GM13976 (cell line): ENCODE measurements at places on chromosomes 13 and 19.

DNA sequence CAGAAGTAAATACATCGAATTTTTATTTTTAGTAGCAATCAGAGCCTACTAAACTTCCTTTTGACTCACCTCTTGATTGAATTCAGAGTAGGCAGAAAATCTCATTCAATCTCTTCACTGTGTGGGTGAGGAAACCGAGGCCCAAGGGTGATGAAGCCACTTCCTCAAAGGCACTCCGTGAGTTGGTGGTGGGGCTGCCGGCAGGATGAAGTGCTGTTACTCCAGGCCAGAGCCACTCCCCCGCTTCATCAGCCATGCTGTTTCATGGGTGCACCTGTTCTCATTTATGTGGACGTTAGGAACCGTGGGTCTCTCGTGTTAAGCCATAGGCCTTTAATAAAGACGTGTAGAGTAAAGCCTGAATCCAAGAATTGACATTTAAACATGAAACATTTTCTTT, 13.2 kb downstream of the ING1 start:
- DNase-seq = peak; percentile 47

DNA sequence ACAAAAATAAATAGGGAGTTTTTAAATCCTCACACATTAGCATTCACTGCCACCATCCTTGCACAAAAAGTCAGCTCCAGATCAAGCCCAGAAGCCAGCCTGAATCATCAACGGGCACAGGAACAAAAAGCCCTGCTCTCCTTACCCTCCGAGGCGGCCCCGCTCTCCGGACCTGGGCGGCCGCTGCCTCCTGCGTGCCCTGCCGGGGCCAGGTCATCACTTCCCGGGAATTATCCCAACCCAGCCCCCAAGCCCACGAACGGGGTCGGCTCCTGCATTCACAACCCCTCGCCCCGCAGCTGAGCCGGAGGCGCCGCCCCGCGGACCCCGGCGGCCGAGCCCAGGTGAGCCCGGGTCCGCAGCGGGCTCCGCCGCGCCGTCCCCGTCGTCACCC, 754 bp downstream of the DNAJB1 start:
- DNase-seq = no peak

DNA sequence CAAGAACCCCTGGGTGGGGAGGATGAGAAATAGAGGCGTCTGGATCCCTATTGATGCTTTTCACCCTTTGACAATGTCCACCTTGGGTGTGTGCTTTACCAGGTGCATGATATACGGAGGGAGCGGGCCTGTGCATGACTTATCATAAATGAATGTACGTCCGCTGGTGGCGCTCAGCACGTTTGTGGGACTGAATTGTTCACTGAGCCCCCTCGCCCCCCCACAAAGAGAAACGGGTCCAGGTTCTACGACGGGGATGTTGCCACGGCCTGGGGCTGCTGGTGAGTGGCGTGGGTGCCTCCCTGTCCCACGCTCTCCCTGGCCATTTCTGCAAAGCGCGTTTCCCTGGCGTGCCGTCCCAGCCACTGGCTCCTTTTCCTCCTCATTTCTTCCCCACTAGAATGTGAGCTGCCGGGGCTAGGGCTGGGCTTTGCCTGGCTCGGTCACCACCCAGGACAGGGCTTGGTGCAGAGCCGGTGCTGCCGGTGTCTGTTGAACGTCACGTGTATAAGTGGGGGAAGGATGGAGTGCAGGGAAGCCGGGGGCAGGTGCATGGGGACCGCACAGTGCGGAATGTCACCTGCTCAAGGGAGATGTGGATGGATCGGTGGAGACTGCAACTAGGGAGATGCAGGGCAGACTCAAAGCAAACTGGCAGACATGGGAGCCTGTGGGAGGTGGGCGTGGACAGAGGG, 21.6 kb downstream of the LRRC4B start:
- no peak for DNase-seq

DNA sequence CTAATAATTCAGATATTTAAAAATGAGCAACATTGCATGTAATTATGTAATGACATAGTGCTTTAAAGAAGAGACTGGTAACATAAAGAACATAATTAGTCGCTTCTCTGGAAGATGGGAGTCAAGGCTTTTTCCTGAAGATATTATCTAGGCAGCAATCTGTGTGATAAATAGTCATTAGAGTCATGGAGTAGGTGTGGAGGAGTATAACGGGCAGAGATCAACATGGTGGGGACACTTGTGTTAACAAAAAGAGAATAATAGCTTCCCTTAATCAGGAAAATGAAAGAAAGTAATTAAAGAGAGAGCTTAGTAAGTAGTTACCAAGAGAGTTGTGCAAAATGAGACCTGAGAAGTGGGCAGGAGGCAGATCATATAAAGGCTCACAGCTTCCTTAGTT, 1417.1 kb upstream of the ATXN8OS start:
- DNase-seq = no peak

DNA sequence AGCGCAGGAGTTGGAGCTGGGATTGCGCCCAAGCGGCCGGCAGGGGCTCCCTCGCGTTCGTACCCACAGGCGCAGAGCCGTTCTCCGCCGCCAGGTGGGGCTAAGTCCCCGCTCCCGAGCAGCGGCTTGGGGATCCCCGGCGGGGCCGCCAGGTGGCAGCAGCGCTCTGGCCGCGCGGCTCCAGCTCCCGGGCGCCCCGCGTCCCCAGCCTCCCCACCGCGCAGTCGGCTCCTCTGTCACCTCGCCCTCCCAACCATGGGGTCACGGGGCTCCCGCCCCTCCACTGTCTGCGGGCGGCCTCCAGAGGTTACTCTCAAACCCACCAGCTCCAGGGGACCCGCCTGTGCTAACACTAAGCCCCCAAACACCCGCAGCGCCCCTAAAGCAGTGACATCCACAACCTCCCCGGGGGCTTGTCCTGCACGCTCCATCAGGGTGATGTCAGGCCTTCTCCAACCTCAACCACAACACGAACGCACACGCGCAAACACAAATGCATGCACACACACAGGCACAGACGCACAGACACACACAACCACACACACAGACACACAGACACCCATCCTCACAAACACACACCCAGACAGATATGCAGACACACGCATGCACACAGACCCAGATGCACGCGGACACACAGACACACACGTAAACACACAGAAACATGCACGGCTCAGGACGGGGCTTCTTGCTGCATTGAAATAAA, 18.4 kb upstream of the KCTD15 start:
- DNase-seq = peak; percentile 98

DNA sequence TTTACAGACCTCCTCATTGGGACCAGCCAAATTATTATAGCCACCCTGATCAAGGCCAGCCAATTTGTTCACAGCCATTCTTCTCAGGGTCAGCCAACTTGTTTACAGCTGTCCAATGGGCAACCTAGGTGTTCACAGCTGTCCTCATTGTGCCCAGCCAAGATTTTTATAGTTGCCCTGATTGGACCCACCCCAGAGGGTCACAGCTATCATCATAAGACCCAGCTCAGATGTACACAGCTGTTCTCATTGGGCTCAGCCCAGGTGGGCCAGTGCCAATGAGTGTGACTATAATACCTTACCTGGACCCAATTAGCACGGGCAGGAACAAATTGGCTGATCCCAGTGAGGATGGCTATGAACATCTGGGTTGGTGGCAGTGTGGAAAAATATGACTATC, 1151.8 kb downstream of the UQCRFS1 start:
- no peak for DNase-seq

DNA sequence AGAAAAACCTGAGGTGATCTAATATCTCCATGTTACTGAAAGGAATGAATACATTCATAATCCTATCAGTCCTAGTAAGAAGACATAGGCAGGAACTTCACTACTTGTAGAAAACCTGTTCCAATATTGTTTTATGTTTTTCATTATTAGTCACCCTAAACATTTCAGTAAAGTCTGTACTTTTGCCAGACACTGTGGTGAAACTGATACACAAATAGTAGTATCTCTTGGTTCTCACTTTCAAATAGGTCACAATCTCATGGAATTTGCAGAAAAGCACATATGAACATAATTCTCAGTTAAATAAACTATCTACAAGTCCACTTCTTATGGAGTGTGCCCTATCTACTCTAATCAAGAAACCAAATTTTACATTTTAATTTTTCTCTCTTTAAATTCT, 88.3 kb upstream of the PCDH9 start:
- DNase-seq = no peak

- DNase-seq = no peak
Observed at GRCh38 chr13:41494202-41494601, 36.9 kb downstream of the RGCC start.

DNA sequence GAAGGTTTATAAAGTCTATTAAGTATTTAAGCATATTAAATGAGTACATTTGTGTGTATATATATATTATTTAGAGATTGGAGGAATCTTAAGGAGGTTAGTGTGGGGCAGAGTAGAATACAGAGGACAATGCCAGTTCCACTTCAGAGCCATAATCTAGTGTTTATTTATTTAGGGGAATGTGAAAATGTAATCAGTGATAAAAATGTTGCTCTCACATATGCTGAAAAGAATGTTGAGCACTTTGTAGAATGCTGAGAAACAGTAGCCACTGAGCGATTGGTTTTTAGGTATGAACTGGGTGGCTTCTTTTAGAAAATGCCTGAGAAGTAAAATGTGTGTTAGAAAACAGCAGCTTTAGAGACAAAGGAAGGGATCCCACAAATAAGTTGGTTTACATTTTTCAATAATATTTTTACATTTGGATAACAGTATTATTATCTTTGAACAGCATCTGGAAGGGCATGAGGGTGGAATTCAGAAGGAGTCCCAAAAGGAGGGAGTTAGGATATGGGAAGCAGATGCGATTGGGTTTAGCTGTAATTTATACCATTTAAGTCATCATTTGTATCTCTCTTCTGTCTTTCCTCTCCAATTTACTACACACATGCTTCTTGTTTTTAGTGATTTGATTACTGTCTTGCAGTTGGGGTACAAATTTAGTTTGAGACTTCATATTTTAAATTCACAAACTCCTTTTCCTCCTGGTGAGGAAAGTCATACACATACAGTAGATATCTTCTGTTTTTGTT, 68.6 kb downstream of the NDFIP2 start:
- no peak for DNase-seq

- no peak for DNase-seq
Observed at GRCh38 chr13:100525453-100526317, 62.9 kb downstream of the GGACT start.

DNA sequence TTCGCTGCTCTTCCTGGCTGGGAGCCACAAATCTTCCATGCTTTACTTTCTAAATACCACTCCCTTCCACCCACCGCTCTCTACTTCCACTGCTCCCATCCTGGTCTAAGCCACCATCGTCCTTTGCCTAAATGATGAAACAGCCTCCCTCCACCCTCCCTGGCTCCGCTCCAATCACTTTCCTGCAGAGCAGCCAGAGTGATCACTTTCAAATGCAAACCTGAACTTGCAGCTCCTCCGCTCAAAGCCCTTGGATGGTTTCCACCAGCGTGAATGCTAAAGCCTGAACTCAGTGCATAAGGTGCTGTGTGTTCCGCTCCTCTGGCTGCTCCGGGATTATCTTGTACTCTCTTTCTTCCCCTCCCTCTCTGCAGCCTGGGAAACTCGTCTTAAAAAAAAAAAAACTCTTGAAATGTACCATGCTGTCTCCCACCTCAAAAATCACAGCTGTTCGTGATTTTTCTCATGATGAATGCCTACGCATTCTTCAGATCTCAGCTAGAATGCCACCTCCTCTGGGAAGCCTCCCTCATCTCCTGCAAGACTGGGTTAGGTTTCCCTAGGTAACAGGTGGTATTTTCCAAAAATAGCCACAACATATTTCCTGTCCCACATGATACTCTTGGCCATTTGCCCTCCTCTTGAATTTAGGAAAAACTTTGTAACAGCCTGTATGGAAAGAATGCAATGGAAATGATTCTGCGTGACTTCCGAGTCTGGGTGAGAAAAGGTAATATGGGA, 3.7 kb upstream of the SIN3B start:
- no peak for DNase-seq

DNA sequence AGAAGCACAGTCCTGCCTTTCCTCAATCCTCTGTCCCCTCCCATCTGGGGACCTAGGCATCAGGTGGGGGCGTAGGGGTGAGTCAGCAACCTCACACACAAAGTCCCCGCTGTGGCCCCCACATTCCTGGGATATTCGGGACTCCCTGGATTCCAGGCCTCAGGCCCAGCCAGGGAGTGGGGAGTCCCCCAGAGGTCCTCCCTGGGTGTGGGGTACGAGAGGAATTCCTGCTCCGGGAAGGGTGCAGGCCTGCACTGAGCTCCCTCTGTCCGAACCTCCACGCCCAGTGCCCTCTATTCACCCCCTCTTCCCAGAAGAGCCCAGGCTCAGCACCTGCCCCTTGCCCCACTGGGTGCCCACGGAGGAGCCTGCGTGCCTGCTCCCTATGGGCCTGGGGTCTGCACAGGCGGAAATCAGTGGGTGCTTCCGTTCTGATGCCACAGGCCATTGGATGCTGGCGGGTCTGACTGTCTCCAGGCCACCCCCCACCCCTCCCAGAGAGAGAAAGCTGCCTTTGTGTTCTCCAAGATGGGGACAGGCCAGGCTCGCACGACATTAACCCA, 3.4 kb downstream of the CADM4 start:
- DNase-seq = no peak

DNA sequence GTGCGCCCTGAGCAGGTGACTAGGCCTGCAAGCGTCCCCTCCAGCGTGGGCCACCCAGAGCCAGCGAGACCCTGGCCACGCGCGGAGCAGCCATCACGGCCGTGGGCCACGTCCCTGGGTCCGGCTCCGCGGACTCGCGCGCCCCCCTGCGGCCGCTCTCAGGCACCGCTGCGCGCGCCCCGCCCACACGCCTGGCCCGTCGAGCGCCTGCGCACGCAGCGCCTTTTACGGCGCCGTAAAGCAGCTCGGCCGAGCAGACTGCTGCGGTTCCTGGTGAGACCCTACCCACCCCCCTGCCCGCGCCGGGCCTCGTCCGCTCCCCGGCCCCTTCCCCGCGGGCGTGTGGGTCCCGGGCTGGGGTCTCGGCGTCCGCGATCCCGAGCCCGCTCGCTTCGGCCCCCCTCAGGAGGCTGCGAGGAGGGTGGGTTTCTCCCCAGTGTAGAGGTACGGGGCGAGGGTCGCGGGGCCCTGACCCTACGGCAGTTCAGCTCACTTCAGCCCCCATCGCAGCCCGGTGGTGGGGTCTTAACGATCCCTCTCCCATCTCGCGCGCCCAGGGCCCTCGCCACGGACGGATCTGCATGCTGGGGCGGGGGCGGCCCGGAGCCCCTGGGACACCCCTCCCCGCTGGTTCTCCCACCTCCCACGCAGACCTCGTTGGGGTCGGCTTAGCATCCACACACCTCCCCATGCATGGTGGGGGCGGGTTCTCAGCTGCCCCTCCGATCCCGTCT, at the start of gene TRAPPC5:
Gene TRAPPC5, plus strand, starts transcription at position 228 of the 734 bp plus-strand sequence. CDS start 1,421 bp downstream, outside the sequence.
- DNase-seq = peak; percentile 91

GRCh38 chr13:106470576-106470975, 64.9 kb downstream of the EFNB2 start:
- no peak for DNase-seq
